ENCODE measurements at places on chromosomes 5 and 9.

- DNase-seq, result no peak
Observed at GRCh38 chr9:110997847-110998246, 40.4 kb downstream of the LPAR1 start.

DNA sequence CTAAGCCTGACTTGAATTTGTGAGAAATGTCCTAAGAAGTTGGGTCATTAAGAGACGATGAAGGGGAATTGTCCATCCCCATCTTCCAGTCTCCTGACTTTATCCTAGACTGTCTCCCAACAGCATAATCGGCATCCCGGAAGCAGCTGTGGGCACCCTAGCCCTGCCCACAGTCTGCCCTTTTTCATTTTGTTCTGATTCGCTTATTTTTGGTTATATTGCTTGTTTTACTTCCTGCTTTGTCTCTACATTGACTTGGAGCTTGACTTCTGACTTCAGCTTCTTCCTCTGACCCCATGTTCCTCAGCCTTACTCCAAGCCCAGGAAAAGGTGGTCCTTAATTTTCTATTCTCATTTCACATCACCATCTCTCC is 41.8 kb downstream of the UGCG start:
- no peak for DNase-seq

- DNase-seq, result peak; percentile 74
Observed at GRCh38 chr5:134524272-134524825, 1.1 kb upstream of the JADE2 start.

GRCh38 chr5:61823781-61824180 is 482.2 kb upstream of the KIF2A start:
- DNase-seq, result no peak

- no peak for DNase-seq
Observed at GRCh38 chr5:135877570-135878155, 18.0 kb downstream of the IL9 start.

DNA sequence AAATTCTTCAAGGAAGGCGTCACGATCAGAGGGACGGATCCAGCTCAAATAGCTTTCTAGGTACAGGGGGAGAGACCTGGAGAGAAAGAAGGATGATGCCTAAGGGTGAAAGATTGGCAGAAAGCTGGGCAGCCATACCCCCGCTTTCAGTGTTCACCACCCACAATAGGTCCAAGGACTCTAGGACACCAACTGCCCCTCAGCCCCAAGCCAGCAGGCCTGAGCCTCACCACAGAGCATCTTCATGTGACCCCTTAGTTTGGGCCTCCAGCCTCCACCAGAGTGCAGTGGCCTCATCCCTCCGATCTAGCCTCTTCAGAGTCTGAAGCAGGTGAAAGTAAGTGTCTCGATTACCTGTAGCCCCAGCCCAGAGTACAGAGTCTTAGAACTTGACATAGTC is 1.7 kb upstream of the VCP start:
- DNase-seq, result no peak

DNA sequence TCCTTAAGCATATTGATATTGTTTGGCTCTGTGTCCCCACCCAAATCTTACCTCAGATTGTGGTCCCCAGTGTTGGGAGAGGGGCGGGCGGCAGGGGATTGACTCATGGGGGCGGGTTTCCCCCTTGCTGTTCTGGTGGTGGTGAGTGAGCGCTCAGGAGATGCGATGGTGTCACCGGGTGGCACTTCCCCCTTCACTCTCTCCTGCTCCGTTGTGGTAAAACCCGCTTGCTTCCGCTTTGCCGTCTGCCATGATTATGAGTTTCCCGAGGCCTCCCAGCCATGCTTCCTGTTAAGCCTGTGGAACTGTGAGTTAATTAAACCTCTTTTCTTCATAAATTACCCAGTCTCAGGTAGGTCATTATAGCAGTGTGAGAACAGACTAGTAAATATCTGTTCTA is 229.1 kb downstream of the IRX2 start:
- DNase-seq, result no peak

- no peak for DNase-seq
Observed at GRCh38 chr5:80777347-80778287, 122.8 kb upstream of the DHFR start.

- no peak for DNase-seq
Observed at GRCh38 chr5:51027271-51027670, 356.0 kb upstream of the ISL1 start.

DNA sequence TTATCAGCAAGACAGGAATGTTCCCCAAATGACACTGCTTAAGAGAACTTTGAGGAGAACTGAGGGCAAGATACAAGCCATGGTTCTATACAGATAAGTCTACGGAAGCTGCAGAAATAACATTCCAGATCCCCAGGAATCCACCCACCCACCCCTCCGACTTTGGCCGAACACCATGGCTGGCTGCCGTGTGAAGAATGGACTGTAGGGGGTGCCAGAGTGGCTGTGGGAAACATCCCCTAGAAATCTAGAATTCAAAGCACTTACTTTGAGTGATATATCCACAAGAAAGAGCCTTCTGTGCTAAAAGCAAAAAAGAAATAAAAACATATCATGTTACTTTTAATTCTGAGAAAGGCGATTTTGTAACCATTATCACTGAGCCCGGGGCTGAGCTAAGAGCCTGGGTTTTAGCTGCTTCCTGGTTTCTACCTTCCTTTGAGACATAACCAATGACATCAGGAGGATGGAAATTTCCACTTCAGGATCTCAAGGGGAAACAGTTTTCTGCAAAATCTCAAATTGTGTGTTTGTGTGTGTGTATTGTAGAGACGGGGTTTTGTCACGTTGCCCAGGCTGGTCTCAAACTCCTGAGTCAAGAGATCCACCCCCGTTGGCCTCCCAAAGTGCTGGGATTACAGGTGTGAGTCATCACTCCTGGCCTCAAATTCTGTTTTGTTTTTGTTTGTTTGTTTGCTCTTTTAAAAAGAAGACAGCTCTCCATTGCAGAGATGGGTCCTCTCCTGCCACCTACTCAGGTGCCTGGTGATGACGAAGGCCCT is 36.4 kb downstream of the GGTA1 start:
- DNase-seq, result peak; percentile 23

- no peak for DNase-seq
Observed at GRCh38 chr9:95808011-95808410, 67.5 kb upstream of the ERCC6L2 start.

- no peak for DNase-seq
Observed at GRCh38 chr5:2378976-2379375, 372.5 kb downstream of the IRX2 start.

- DNase-seq, result no peak
Observed at GRCh38 chr5:37626266-37626665, 213.6 kb downstream of the GDNF start.

DNA sequence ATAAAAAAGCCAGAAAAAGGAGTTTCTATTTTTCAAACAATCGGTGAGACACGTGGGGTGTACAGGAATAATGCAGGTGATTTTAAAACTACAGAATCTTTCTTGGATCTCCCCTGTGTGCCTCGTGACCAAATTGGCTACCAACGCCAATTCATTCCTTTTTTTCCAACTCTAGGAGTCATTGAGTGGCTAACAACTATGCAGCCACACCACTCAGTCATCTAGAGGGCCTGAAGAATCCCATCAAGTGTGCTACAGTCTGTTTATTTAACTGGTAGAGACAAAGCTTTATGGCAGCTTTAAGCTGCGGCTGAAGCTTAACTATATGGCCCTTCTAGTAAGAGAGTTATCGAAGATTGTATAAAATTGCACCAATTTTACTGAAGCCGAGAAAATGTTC is 113.1 kb upstream of the NIPBL start:
- no peak for DNase-seq

- DNase-seq, result no peak
Observed at GRCh38 chr9:97046228-97046627, 7.3 kb upstream of the CTSV start.

GRCh38 chr5:143635888-143636287 is 176.1 kb upstream of the HMHB1 start:
- no peak for DNase-seq

DNA sequence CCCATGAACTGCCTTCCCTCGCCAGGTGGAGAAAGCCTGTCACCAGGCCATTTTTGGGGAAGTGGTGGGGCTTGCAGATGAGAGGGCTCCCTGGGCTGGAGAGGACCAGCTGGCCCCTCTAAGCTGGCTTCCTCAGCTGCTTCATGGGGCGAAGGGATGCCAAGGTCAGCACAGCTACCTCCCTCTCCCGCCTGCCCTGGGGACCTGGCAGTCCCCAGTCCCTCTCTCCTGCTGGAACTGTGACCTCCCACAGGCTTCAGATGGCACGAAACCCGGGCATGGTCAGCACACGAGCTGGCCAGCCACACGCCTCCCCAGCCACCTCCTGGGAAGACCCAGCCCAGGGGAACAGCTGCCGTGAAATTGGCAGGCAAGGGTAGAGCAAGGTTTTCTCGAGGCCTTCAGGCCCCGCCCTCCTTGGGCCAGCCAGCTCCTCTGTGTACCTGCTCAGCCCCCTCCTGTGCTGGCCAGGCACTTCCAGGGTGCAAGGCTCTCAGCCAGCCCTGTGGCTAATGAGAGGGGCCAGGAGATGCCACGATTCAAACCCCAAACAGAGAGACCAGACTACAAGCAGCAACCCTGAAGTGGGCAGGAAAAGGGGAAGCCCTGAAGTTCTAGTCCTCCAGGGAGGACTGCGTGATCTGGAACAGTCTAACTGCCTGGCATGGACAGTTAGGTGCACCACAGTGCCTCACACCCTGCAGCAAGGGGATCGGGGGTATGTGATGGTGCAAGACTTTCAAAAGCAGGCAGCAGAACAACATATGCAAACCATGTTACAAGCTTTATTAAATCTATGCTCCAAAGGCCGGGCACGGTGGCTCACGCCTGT is 12.9 kb downstream of the PLPP7 start:
- DNase-seq, result no peak

GRCh38 chr9:107487521-107488374 is 1.8 kb downstream of the KLF4 start:
- peak; percentile 49 for DNase-seq

- no peak for DNase-seq
Observed at GRCh38 chr5:40238066-40238745, 441.5 kb upstream of the PTGER4 start.

DNA sequence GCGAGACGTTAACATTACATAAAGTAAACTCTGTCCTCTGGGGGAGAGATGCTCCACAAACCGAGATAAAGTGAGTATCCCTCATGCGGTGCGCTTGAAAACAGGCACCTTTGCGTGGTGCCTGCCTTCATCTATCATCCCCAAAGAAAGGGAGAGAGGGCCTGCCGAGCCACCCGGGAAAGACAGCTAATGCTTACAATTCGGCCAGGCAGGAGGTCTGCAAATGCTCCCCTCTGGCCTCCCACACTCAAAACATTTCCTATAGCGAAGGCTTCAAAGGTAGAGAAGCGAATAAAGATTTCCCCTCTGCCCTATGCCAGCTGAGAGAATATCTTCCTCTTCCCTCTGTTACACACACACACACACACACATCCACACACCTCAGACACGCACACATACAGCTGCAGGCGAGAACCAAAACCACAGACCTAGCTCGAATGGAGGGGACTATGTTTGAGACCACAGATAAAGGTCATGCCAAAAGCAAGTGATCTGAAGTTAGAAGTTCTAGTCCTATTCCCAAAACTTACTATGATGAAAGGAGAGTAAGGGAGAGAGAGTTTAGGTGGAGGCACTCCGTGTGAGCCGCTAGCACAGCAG is 132.8 kb downstream of the CRB2 start:
- DNase-seq, result no peak

GRCh38 chr9:14351221-14351836 is 37.4 kb upstream of the NFIB start:
- DNase-seq, result no peak

GRCh38 chr9:94017939-94018531 is 62.9 kb upstream of the BARX1 start:
- DNase-seq, result no peak
